NCI-H2081 (cell line): ENCODE measurements at places on chromosomes 12 and 14.

DNA sequence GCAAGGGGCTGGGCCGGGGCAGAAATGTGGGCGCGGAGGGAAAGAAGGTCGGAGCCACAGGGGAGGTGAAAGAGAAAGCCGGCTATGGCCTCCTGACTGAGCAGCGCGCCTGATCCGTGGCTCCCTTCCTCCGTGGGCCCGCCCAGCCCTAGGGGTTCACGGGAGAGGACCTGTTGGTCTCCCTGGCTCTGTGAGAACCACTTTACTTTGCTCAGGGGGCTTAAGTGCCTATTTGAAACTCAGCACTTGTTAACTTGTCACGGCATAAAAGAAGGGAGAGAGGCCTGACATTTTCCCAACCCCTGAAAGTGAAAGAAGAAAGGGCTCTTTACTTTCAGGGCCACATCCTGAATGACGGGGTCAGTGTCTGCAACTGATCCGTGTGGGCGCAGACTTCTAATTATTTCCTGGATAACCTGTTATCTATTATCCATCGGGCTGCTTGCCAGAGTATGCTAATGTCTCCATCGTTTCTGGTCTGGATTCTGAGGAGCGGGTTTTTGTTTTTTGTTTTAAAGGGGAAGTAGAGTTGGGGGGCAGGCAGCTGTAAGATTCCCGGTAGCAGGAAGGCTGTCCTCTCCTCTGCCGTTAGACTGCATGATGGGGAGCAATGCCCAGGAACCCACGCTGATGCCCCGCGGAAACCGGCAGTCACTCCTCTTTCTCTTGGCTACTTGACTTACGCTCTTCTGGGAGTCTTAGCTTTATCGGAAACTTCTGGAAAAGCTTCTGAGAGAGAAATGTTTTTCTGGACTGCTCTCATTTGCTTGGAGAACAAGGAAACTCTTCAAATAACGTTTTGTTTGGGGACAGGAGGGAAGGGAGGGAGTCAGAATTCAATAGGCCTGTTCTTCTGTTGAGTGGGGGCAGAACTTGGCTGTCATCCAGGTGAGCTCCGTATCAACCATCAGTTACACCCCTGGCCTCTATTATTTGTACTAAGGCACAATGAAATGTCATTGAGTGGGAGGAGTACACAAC, 127.7 kb upstream of the MAX start:
- peak; percentile 57 for DNase-seq

GRCh38 chr14:31559939-31560338, 1.3 kb upstream of the NUBPL start:
- DNase-seq: no peak

DNA sequence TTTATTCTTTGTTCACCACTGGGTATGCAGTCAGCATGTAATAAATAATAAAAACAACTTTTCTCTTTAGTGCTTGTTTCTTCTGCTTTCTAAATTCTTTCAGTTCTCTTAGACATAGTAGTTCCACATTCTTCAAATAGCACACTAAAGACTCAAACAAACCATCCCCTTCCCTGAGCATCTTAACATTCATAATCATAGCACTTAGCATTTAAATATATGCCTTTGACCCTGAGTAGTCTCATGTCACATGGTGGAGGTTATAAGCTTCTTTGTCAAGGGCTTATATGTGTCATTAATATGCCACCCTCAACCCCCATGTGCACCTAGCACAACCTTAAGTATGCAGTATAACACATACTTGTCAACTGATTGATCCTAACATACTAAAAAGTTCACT, 212.7 kb downstream of the PHLDA1 start:
- no peak for DNase-seq

DNA sequence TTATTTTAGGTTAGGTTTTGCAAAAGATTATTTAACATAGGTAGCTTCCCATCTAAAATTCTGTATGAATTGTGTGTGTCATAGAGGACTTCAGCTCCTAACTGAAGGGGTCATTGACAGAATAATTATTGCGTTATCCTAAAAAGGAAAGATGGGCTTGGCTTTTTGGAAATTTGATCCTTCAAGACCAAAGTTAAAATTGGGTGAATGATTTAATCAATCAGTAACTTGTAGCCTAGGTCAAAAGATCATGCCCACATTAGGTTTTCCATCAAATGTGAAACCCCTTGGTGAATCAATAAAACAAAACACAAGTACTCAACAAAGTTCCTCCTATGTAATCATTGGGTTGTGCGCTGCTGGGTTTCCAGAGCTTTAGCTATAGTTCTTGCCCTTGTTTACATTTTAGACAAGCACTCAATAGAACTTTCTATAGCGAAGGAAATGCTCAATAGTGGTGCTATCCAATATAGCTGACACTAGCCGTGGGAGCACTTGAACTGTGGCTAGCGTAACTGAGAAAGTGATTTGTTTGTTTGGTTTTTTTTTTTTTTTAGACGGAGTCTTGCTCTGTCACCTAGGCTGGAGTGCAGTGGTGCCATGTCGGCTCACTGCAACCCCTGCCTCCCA, 37.6 kb upstream of the ARHGAP5 start:
- DNase-seq: no peak

DNA sequence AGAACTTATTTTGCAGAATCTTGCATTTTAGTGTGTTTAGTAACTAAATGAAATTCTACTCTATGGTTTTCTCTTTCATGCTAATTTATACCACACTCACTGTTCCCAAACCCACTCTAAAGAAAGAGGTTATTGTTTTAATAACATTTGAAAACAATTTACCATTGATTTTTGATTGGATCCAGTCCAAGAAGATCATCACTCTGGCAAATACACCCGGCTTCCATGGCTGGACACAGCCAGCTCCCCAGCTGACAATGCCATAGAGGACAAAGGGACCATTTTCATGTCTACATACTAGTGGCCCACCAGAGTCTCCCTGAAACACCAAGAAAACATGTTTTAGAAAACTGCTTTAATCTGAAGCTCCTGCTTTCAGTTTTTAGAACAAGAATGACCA, 42.4 kb downstream of the OVCH1 start:
- no peak for DNase-seq

DNA sequence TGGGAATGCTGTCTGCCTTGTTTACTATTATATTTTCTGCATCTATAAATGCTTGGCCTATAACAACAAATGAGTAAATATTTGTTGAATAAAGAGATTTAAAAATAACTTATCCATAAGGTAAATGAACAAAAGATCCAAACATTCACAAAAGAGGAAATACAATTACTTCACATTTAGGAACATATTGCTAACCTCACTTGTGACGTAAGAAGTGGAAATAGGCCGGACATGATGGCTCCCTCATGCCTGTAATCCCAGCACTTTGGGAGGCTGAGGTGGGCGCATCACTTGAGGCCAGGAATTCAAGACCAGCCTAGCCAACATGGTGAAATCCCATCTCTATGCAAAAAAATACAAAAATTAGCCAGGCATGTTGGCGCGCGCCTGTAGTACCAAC, 25.7 kb upstream of the CKAP4 start:
- DNase-seq: no peak

DNA sequence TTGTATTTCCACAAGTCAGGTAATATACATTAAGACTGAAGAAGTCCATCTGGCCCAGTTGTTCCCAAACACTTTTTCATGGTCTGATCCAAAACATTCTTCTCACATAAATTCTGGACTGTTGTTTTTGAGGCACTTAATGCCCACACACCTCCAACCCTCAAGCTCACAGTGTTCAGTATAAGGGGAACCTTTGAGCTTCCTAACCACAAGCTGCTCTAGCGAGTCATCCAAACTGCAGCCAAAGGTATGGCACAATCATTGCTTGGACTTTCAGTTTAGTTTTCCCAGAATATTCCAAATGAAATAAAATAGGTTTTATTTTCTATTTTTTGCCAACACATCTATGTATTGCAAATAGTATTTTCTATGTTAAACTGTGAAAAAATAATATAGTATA, 103.0 kb downstream of the PUS7L start:
- no peak for DNase-seq

DNA sequence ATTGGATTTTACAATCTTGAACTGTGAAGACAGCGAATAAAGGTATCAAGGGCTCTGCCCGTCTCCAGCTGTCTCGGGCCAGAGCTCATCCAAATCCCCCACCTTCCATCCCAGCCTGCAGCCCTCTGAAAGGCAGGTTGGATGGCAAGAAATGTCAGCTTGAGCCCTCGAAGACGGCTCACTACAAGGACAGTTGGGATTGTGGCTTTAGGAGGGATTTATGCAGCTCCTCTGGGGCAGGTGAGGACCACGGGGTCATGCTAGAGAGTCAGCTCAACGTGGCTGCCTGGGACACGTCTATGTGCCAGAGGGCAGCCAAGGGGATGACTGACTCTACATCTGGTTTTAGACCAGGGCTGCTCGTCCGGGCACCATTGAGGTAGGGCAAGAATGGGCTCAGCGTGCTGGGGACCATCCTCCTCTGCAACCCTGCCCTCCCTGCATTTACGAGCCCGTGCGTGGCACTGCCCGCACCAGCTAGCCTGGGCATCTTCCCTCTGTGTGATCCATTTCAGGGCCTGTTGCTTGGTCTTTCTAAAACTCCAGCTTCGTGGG, 16.2 kb downstream of the MVK start:
- no peak for DNase-seq

GRCh38 chr12:96141216-96141912, 52.8 kb upstream of the ELK3 start:
- no peak for DNase-seq

DNA sequence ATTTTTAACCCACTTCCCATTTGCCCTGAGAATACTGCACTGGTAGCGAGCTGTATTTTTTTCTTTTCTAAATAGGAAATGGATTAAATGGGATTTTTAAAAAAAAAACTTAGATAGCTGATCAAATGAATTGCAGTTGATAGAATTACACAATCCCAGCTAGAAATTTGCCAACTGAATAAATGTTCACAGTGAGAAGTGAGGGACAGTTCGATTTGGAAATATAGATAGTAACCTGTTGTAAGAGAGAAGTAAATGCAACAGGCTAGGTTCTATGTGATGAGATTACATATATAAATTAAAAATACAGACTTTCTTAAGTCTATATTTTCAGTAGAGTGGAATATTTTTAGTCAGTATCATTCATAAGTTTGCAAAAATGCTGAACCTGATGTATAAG, 48.1 kb upstream of the SMCO2 start:
- DNase-seq: no peak

- no peak for DNase-seq
Observed at GRCh38 chr12:14278294-14278953, 87.1 kb upstream of the ATF7IP start.

- DNase-seq: no peak
Observed at GRCh38 chr12:71439362-71439612, 311 bp upstream of the LGR5 start.

DNA sequence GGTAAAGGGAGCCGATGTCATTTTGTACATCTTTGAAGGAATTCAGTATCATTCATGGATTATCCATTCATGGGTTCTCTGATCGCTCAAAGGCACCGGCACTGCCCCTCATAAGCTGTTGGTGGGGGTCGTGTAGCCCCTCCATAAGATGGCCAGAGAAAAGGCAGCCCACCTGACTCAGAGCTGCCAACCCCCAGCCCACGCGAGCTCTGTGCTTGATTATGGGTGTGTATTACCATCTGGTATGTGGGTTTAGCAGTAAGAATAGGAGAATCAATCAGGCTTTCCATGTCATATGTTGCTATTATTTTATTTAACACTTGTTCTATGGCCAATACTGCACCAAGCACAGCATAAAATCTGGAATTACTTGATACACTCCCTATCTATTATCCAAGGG, 32.1 kb upstream of the AMIGO2 start:
- no peak for DNase-seq

DNA sequence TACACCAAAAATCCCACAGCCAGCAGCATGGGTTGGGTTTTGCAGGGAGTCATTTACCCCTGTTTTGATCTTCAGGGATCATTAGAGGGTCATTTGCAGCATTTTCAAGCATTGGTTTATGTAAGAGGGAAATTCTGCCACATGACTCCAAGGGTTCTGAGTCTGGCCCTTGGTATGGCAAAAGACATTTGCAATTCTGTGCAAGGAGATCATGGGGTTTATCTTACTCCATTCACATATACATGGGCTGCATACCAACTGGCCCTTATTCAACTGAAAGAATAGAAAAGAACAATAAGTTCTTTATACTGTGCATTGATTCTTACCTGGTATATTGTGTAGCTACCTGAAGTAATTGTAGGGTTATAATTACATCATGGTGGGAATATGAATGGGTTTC, 13.7 kb downstream of the SIX4 start:
- no peak for DNase-seq

GRCh38 chr12:114933428-114934160, 249.6 kb upstream of the TBX3 start:
- no peak for DNase-seq

- DNase-seq: no peak
Observed at GRCh38 chr12:30863839-30864238, 62.7 kb upstream of the TSPAN11 start.

DNA sequence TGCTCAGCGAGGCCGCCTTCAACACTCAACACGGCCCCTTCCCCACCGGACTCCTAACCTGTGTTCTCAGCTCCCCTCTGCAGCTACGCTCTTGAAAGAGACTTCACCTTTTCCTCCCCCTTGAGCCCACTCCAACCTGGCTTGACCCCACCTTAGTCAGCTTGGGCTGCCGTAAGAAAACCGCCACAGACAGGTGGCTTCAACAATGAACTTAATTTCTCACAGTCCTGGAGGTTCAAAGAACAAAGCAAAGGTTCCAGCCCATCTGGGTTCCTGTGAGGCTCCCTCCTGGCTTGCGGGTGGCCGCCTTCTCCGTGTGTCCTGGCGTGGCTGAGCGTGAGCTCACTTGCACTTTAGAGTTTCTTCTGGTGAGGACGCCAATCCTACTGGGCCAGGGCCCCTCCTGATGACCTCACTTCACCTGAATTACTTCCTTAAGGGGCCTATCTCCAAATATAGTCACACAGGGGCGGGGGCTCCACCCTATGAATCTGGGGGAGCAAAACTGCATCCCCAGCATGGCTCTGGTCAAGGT, 138.8 kb downstream of the CALM1 start:
- DNase-seq: no peak

DNA sequence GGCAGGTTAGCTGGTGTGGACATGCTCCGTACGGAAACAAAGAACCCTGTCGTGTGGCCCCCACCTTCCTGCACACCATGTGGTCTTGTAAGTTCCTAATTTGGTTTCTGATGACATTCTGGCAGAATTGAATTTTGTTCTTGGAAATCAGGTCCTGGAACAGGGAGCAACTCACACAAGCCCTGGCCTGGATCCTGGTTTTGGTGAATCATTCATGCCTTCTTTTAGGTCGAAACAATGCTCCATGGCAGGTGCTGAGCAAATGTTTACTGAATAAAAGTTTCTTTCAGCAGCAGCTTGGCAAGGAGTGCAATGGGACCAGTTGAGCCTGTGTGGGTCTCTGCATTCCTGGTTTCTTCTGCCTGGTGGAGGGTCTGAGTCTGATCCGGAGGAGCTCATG, 978.4 kb downstream of the BCL11B start:
- DNase-seq: no peak

GRCh38 chr12:78870539-78870938, 6.0 kb downstream of the SYT1 start:
- DNase-seq: peak; percentile 23
